ENCODE measurements at places on chromosomes 4 and X.

DNA sequence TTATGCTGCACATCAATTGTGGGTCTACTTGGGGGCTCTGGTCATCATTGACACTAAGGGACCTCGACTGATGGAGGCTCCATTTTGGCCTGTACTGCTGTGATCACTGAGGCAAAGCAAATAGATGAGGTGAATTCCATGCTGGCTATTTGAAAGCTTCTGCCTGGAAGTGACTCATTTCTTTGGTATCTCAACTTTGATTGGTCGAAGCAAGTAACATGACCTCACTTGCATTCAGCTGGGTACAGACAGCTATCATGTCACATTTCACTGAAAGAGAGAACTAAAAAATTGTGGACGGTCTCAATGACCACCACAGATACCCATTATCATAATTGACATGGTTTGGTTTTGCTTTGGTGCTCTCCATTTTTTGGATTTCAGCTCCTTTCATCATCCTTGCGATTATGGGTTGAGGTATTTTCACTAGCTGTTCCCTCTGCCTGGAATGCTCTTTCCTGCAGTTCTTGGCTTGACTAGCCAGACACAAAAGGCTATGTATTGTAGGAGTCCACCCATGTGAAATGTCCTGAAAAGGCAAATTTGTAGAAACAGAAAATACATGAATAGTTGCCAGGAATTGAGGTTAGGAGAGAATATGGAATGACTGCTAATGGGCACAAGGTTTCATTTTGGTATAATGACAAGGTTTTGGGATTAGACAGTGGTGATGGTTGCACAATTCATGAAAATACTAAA lies 369.2 kb upstream of the LCORL start:
- no peak for DNase-seq

DNA sequence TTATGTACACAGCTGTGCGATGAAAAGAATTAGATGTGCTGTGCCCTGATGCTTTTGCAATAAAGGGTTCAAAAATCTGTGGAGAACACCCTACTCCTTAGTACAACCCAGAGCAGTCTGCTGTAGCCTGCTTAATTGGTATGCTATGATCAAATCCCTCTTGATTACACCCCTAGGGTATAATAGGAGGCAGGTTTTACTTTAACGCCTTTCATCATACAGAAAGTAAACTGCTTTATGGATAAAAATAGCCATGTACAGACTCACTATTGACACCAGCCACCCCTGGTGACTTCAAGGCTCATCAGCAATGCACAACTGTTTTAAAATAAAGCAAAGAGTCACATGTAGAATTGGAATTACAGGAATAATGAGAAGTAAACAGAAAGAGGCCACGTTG lies 315.3 kb downstream of the DMD start:
- no peak for DNase-seq

GRCh38 chr4:89752932-89753598 lies 83.9 kb downstream of the SNCA start:
- no peak for DNase-seq

DNA sequence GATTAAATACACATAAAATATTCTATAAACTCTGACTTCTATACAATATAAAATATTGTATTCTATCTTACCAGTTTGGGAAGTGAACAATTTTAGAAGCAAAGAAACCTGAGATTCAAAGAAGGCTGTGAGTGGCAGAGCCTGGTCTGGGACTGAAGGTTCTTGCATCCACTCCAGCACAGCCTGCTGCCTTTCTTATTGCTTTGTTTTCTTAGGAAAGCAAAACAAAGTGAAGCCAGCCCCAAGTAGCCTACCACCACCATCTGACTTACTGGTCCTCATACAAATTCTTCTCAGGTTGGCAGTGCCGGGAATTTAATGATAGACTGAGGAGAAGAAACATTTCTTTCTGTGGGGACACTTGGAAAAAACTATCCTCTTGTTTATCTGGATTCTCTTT lies 129.7 kb upstream of the SMAD1 start:
- no peak for DNase-seq

- peak; percentile 93 for DNase-seq
Observed at GRCh38 chrX:2690856-2691542, at the start of gene CD99. Gene CD99 (plus strand): TSS chrX:2691295. CDS start chrX:2691361, 66 bp downstream.

- DNase-seq, result no peak
Observed at GRCh38 chrX:70554081-70554480, 109.4 kb downstream of the DLG3 start.

DNA sequence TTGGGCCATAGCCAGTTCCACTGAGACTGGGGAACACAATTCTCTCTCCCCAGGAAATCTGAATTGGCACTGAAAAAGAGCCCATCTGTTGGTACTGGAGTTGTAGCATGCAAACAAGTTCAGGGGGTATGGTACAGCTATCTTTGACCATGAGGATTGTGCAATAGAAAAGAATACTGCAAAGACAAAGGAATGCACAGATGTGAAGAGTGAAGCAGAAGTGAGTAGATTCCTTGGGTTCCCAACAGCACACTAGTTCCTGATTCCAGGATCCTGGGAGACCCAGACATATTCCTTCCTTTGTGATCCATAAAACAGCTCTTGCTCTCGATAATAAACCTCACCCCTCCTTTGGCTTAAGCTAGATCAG lies 43.3 kb upstream of the CTAG2 start:
- DNase-seq, result no peak

GRCh38 chr4:187504974-187505797 lies 490.4 kb upstream of the ZFP42 start:
- no peak for DNase-seq

- DNase-seq, result no peak
Observed at GRCh38 chr4:43238585-43238984, 346.1 kb downstream of the GRXCR1 start.

DNA sequence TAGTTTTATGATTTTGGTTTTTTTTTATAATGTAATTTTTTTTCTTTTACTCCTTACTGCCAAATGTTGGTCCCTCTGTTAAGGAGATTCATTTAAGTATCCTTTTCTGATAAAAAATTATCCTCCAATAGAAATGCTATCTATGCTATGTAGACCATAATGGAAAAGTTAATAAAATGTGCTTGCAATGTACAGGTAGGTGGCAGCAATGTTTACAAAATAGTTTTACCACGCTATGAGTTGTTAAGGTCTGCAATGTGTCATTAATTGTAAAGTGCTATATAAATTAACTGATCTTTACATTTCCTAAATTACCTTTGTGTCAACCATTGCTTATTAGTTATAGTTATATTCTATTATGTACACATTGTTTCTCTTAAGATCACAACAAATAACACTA lies 3.8 kb upstream of the CENPC start:
- no peak for DNase-seq

GRCh38 chr4:173293663-173294062 lies 40.5 kb downstream of the HMGB2 start:
- no peak for DNase-seq

GRCh38 chr4:137703195-137703594 lies 170.9 kb upstream of the PCDH18 start:
- no peak for DNase-seq

- DNase-seq, result no peak
Observed at GRCh38 chr4:2878346-2878745, 34.7 kb downstream of the ADD1 start.

DNA sequence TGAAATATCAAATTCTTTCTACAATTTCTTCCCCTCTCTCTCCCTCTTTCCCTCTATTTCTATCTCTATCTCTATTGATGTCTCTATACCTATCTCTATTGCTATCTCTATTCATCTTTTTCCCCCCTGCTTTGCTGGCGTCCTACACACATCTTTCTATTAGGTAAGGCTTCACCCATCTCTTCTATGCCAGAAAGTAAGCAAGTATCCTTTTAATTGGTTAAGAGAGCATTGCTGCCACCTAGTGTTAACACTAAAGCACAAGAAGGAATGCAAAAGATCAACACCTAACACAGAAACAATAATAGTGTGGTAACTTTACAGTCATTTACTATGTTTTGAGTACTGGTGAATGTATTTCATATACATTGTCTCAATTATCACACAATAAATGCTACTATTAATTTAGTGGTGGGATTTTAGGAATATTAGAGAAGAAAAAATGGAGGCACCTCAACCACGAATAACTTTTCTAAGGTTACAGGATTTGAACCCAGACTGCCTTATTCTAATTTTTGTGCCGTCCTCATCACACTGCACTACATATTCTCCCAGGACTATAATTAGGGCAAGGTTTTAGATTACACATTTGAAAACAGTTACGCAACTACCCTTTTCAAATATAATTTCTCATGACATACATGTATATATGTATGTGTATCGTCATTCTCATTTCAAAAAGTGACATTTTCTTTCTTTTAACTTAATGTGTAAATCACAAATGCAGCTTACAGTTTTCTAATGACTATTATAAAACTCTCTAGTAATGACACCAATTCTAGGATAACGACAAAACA lies 3.7 kb upstream of the C4orf36 start:
- DNase-seq, result no peak

GRCh38 chr4:118036336-118036735 lies 2.0 kb downstream of the NDST3 start:
- no peak for DNase-seq

DNA sequence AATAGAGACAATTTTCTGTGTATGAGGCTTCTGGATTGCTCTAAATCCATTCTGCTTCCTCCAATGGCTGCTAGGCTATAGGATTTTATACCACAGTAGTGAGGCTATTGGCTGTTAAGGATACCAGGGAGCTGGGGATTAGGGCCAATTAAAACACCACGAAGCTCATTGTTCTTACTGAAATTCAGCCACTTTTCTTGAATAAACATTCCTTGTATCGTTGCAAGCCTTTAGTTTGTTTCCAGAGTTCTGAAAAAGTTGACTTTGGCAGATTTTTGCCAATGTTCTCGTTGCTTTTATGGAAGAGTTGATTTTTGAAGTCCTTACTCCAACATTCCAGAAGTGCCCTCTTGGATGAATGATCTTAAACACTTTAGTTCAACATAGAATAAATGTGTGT lies 238.4 kb upstream of the TEX13A start:
- no peak for DNase-seq

DNA sequence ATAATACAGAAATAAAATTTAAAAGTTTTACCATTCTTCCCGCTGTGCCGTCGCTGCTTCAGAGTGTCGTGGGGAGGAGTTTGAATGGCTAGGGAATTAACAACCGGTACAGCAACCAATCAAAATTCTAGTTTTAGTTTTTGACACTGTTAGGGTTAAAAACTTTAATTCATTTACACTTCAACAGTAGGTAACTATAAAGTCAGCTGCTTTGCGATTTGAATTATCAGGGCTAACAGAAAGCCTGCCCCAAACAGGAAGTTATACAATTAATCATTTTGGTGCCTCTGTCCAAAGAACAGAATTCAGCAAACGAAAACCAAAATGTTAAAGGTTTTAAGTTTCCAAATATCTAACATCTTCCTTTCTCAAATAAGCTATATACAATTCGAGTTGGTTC lies 2.3 kb downstream of the HNRNPD start:
- DNase-seq, result no peak
